ENCODE measurements at places on chromosomes 6 and 20. TPM values are rescaled to one million over a fixed set of nuclear protein-coding genes. Genes with fewer than 3 reads are reported as not detected.

DNA sequence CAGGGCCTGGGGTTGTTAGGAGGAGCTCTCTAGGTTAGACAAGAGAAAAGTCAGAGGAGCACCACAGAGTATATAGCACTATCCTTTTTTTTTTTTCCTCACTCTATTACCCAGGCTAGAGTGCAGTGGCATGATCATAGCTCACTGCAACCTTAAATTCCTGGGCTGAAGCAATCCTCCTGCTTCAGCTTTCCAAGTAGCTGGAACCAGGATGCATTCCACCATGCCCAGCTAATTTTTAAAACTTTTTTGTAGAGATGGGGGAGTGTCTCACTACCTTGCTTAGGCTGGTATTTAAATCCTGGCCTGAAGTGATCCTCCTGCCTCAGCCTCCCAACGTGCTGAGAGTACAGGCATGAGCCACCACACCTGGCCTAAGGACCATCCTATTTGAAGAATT, 19.3 kb upstream of the AKIRIN2 start:
- no peak for DNase-seq

GRCh38 chr20:60304026-60304590, 345.9 kb downstream of the CDH26 start:
- DNase-seq = no peak

DNA sequence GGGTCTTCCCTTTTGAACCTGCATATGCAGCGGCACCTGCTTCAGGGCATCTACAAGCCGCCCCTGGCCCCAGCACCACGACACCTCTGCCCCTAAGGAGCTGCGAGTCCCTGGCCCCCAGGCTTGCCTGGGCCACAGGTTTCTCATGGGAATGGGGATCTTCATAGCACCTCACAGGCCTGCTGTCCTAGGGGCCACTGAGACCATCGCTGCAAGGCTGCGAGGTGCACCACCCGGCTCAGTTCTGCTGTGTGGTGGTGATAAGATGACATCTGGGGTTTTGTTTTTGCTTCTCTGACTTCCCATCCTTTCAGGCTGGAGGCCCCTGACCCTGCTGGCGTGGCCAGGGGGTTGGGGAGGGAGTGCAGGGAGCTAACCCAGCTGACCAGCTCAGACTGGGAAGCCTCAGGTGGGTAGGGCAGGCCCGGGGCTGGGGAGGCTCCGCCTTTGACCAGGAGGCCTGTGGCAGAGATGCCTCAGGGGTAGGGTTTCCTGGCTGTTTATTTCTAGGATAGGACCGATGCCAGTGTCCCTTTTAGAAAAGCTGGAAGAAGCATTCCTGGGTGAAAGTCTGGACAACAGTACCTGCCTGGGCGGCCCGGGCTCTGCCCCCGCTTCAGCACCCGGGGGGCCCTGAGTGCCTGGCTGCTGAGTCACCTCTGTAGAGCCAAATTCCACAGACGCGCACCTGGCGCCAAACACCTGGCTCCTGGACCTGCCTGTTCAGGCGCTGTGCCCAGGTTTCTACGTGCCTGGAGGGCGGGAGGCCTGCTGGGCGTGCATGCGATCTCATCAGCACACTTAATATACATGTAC, 264.7 kb downstream of the DLL1 start:
- peak; percentile 85 for DNase-seq

NR2E1 gene
- total RNA-seq = not detected

FAM120B gene
- total RNA-seq = 66.5 TPM

OXT gene
- not detected for total RNA-seq

AAR2 gene
- total RNA-seq = 15.5 TPM

Data from stomach (tissue), 19 donors.